ENCODE measurements at places on chromosomes 7 and 10.

GRCh38 chr7:19121977-19122588, 4.6 kb upstream of the TWIST1 start:
- no peak for DNase-seq

- peak; percentile 60 for DNase-seq
Measured at GRCh38 chr10:5442065-5442989, 30.0 kb downstream of the NET1 start.

- no peak for DNase-seq
Measured at GRCh38 chr7:325051-325798, 35.3 kb downstream of the FOXL3 start.

DNA sequence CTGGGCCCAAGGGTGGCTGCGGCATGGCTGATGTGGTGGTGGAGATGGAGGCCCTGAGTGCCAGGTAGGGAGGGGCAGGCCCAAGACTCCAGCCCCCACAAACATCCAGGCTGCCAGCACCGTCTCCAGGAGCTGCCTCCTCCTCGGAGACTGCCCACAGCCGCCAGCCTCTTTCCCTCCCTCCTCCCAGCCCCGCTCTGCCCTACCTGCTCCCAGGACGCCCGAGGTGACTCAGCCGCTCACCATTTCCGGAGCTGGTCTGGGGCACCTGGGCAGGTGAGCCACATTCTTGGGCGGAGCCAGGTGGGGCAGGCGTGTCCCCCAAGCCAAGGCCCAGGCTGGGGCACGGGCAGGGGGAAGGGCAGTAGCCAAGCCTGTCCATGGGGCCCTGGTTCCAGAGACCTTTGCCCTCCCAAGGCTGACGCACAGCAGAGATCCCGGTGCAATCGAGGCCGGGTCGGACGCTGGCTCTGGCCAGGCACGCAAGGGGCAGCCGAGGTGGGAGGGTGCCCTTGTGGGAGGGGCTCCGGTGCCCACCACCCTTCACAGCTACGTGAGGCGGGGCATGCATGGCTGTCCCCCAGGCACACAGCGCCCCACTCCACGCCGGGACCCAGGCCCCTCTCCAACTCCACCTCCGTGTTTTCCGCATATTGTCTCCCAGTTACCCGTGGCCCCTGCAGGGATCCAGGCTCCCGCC, 8.8 kb downstream of the ADAP1 start:
- DNase-seq, result no peak

DNA sequence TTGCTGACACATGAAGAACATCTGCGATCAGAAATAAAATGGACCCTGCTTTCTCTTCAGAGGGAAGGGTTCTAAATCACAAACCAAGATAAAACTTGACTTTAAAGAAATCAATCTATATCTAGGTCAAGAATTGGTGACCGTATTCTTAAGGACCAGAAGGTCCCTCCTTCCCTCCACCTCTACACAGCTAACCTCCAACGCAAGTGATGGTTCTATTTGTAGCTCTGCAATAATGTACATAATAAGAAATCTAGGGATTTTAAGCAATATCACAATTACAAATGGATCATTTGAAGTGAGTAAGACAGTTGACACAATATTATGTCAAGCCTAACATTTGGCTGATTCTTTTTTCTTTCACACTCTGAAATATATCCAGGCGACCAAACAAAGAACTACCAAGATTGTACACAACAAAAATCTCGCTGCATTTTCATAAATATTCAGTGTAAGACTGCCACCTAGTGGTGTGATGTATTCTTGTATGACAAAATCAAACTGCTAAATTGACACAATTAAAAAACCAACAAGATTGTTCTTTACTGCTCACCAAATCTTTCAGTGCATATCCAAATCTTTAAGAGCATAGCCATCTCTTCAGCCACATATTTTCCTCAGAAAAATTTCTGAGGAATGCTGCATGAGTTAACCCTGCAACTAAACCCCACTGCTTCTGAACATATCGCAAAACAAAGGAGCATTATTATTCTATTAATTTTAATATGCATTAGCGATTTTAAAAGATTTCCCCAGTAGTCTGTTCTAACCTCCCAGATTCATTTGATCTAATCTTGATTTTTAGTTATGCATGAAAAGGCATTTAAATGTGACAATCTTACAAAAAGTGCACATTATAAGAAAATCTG, 44.5 kb downstream of the ICA1 start:
- DNase-seq, result peak; percentile 58

DNA sequence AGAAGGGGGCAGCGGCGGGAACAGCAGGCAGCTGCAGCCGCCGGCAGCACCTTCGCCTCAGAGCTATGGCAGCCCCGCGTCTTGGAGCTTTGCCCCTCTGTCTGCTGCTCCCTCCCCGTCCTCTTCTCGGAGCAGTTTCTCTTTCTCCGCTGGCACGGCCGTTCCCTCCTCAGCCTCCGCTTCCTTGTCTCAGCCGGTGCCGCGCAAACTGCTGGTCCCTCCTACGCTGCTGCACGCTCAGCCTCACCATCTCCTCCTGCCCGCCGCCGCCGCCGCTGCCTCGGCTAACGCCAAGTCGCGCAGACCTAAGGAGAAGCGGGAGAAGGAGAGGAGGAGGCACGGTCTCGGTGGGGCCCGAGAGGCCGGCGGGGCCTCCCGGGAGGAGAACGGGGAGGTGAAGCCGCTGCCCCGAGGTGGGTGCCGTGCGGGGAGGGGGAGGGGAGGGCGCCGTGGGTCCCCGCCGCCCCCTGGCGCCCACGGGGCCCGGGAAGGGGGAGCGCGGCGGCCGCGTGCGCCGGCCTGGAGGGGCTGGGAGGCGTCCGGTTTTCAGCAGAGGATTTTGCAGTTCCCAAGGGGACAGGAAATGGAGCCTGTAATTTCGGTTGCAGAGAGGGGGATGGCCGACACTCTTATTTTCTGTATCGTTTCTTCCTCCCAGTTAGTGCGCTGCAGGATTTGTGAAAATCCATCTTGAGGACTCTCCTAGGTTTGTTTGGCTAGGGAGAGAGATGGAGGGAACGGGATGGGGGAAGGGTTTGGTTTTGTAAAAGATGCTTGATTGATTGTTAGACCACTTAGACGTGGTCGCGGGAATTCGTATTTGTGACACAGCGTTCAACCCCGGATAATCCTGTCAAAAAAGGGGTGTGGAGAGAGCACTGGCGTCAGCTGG, 630 bp downstream of the RSBN1L start:
- peak; percentile 66 for DNase-seq

DNA sequence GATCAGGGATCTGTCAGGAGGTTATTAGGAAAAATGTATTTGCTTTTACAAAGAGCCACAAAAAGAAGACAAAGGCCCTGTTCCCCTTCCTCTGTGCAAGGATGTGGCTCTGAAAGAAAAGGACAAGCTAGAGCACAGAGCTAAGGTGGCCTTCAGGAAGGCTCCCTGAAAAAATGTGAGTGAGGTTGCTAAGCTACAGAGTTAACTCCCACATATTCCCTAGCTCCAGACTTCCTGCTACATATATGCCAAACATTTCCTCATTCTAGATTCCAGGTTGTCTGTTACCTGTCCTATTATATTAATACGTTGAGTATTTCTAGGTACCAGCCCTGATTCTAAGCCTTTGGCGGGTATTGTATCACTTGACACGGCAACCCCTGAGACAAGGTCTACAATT, 369.0 kb downstream of the PARD3 start:
- no peak for DNase-seq

GRCh38 chr7:105759670-105760550, 116.5 kb downstream of the ATXN7L1 start:
- peak; percentile 32 for DNase-seq

DNA sequence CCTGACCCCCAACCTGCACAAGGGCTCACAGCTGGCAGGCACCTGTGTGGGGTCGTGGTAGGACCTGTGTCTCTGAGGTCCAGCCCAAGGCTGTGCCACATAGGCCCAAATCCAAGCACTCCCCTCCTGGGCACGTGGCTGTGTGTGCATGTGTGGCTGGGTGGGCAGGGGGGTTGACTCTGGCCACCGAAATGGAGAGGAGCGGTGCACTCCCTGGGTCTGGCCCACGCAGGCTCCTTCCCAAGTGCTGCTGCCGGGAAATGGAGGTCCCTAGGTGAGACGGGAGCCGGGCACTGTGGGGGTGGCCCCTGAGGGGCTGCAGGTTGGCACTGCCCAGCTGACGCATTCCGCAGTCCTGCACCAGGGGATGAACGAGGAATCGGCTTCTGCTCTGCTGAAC, 528.1 kb downstream of the DNAJB6 start:
- DNase-seq, result no peak

GRCh38 chr10:4069491-4069890, 284.5 kb upstream of the KLF6 start:
- DNase-seq, result no peak

GRCh38 chr10:24238519-24239247, 29.7 kb downstream of the KIAA1217 start:
- DNase-seq, result no peak

DNA sequence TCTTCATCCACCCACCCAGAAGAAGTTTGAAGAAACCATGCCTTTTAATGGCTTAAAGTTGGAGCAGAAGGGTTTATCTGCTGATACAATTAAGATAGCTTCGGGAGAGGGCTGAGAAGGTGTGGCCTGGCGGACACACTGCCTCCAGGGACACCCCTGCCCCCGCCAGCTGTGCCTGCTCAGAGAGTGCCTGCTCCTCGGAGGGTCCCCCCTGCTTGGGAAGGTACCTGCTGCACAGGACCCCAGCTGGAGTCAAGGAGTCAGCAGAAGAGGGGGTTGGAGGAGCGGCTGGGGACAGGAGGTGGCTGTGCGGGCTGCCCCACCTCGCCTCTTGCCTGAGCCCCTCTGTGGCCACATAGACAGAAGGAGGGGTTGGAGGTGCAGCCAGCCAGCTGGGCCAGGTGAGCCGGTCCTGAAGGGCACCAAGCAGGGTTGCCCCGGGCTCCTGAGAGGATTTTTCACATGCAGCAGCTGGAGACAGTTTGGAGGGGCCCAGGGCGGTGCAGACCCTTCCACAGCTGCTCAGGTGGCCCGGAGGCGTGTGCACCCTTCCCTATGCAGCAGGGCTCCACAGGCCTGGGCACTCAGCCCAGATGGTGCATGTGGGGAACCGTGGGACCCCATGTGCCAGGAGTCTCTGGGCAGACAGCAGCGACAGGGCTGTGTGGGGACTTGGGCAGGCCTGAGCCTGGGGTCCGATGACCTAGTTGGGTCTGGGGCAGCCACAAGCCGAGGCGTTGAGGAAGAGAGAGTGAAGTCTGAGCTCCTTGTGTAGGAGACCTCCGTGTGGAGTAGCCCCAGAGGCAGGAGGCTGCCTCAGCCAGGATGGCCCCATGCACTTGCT, 118.9 kb downstream of the INPP5A start:
- no peak for DNase-seq

GRCh38 chr7:140697447-140698143, 1.1 kb downstream of the NDUFB2 start:
- DNase-seq, result no peak

- no peak for DNase-seq
Measured at GRCh38 chr10:124685261-124685660, 58.9 kb downstream of the FAM53B start.

GRCh38 chr10:15411010-15411409, 39.9 kb upstream of the FAM171A1 start:
- no peak for DNase-seq

- no peak for DNase-seq
Measured at GRCh38 chr7:98922392-98923187, 44.3 kb downstream of the TRRAP start.

GRCh38 chr7:131095346-131095745, 232.3 kb upstream of the MKLN1 start:
- no peak for DNase-seq

DNA sequence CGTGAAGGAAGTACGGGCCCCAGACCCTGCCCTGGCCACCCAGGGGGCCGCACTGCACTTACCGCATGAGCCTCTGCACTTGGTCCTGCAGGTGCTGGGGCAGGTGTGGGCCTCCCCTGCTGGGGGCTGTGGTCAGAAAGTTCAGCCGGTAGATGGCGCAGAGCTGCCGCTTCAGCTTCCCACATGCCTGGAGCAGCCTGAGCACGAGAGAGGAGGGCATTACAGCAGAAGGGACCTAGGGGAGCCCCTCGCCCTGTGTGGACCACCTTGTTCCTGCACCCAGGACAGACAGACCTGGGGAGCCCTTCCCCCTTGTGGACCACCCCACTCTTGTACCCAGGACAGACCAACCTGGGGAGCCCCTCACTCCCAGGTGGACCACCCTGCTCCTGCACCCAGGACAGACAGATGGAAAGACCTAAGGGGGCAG, 8.7 kb upstream of the PYROXD2 start:
- no peak for DNase-seq

GRCh38 chr7:80303315-80303714, 168.7 kb downstream of the GNAI1 start:
- DNase-seq, result no peak

DNA sequence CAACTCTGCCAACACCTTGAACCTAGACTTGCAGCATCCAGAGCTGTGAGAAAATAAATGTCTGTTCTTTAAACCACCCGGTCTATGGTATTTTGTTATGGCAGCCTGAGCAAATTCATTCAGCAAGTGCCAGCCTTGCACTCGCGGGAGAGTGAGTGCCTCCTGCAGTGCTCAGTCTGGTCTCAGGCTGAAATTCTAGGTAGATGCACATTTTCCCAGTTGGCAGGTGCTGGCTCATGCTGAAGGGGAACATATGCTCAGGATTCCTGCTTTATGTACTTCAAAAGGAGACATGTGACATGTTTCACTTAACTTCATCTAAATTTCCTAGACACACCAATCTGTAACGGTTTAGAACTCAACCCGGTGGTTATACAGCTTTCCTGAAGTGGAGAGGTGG, 170.8 kb downstream of the MGMT start:
- DNase-seq, result no peak

DNA sequence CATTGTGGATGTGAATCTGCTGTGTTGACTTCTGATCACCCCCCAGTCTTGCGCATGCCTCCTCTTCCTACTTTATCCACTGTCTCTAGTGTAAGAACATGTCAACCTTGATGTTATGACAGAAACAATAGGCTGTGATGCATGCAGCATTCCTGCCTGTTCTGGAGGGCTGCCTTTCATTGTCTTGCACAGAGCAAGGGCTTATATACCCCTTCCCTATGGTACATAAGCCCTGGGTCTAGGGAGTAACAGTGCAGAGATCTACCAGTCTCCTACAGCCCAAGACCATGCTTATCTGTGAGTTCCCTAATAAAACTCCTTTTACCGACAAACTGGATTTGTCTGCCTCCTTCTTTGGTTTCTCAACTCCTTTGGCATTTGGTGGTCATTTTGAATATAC, 177.0 kb upstream of the STK17A start:
- no peak for DNase-seq

GRCh38 chr10:8640878-8641277, 586.4 kb downstream of the GATA3 start:
- no peak for DNase-seq

DNA sequence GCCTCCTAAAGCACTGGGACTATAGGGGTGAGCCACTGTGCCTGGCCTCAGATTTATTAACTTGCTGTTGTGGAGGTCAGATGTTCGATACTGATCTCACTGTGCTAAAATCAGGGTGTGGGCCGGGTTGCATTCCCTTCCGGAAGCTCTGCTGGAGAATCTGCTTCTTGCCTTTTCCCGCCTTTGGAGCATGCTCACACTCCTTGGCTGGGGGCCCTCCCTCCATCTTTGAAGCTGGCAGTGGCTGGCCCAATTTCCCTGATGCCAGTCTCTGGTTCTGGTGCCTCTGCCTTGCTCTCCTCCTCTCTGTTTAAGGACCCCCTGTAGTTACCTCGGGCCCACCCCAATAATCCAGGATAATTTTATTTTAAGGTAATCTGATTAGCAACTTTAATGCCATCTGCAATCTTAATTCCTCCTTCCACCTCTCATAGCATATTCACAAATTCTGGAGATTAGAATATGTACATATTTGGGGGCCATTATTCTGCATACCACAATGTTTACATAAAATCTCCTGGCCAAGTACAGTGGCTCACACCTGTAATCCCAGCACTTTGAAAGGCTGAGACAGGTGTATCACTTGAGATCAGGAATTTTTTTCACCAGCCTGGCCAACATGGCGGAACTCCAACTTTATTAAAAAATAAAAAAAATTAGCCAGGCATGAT, 7.9 kb upstream of the PITRM1 start:
- DNase-seq, result no peak

Data from activated CD8-positive, alpha-beta T cell treated with anti-CD3 and anti-CD28 coated beads, Interleukin-2, amount 10 ng/mL, durations not matched to agents 7 days and 5 days (primary cell).